ENCODE measurements at places on chromosomes 4 and X.

- DNase-seq = no peak
Measured at GRCh38 chr4:66071911-66072310, 401.6 kb upstream of the EPHA5 start.

DNA sequence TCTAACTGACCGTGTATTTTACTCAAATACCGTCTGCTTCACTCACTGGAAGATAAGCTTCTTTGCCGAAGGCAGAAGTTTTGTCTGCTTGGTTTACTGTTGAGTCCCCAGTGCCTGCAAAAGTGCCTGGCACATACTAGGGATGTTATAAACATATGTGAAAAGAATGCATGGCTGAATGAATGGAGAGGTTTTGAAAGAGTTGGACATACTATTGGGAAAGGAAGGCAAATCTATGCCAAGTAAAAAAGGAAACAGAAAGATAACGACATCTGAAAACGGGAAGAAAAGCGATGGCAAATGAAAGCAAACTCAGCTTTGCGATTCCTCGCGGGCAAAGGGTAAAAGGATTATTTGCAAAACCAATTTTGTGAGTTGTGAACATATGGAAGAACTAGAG is 21.7 kb downstream of the ADGRG2 start:
- DNase-seq = no peak

GRCh38 chrX:8194216-8194615 is 23.1 kb upstream of the VCX2 start:
- no peak for DNase-seq

- no peak for DNase-seq
Measured at GRCh38 chr4:3307060-3307459, 14.2 kb downstream of the RGS12 start.

GRCh38 chr4:139973015-139973414 is 181.0 kb downstream of the MAML3 start:
- no peak for DNase-seq

DNA sequence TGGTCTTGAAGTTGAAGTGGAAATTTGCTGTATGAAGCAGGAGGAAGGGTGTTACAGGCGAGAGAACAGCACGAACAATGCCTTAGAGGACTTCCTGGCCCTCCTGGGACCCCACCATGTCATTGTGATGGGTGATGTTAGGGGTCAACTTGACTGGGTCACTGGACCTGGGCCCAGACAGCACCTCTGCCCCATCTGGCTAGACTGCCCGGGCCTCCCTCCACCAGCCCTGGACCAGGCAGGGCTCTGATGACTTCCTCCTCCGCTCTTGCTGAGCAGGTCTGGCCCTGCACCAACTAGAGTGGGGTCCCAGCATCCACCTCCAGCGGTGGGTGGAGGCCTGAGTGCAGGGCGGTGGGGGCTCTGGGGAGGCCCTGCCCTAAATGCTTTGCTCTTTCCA is 48.9 kb upstream of the ADRA2C start:
- no peak for DNase-seq

- DNase-seq = no peak
Measured at GRCh38 chr4:16129336-16129735, 45.5 kb upstream of the PROM1 start.

- DNase-seq = no peak
Measured at GRCh38 chr4:48032721-48033120, 16.1 kb downstream of the NIPAL1 start.

DNA sequence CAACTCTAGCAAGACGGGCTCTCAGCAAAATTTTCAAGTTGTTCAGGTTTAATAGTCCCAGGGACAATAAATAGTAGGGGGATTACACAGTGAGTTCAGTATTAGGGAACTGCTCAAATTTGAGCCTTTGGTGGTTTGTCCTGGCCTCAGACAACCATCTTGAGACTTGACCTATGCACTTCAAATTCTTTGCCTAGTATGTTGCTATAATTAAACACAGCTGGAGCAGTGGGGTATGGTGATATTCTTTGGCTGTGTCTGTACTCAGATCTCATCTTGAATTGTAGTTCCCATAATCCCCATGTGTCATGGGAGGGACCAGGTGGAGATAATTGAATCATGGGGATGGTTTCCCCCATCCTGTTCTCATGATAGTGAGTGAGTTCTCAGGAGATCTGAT is 43.3 kb upstream of the TEX13A start:
- no peak for DNase-seq

DNA sequence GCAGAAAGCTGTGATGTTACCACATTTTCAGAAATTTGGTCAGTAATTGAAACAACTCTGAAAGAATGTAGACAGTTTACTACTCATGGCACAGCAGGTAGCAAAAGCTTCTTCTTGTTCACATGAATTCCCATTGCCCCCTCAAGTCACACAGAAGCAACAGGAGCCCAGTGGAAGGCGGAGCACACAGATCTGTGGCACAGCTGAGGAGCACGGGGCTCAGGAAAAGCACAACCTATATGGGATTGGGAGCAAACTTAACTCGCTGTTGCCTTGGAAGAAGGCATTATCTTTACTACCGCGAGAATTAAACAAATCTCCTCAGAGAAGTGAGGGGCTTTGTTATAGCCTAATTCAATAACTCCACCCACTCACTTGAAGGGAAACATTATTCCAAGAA is 358.5 kb downstream of the SPOCK3 start:
- no peak for DNase-seq

DNA sequence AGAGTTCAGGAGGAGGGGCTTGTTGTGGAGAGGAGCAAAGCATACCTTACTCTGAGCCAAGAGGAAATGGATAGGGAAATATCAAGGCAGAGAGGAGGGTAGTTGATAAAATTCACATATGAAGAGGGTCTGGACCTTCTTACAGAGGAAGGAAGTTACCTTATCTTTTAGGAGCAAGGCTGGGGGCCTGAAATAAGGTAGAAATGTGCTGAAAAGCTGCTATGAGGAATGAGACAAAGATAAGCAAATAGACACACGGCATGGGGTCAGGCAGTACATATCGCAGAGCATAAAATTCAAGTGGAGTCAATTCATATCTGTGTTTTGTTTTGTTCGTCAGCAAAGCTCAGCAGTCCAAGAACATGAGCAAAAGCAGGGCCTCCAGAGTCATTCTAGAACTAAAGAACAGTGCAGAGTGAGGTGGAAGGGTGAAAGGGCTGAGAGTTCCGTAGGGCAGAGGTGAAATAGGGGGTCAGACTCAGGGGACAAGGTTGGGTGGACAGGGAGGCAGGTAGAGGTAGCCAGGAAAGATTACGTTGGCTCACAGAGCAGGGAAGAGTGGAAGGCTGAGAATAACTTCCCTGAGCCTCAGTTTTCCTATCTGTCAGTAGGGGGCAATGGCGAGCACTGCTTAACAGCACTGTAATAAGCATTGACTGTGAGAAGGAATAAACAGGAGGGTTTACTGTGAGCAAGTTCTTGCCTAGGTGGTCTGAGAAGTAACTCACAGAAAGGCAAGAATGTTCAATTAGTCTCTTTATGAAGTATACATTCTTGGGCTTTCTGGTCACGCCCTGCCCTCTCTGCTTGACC is 9.2 kb downstream of the VSIG4 start:
- no peak for DNase-seq

All from CMK (cell line).